ENCODE measurements at places on chromosomes 6 and 20.

- no peak for DNase-seq
Observed at GRCh38 chr20:16760431-16761304, 12.5 kb downstream of the OTOR start.

DNA sequence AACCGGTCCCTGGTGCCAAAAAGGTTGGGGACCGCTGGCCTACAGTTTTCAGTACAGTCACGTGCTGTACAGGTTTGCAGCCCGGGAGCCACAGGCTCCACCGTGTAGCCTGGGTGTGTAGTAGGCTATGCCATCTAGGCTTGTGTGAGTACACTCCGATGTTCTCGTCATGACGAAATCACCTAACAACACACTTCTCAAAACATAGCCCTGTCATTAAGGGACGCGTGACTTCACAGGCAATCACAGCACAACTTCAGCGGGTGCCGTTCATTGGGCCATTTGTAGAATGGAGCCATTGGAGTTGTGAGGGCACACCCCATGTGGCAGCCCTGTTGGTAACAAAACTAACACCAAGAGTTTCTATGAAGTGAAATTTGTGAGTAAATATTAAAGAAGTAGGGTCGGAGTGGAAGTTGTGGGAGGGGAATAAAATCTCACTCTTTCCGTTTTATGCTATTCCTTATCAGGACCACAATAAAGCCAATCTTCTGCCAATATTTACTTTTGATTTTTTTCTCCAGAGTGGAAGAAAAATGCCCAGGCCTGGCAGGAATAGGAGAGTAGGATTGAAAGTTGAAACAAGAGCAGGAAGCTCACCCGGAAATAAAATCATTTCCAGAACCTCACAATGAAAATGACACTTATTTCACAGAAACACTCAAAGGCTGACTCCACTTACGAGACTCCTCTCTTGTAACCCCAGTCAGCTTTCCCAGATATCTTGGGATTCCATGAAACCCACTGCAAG lies 63.7 kb upstream of the PTPN1 start:
- DNase-seq, result no peak

DNA sequence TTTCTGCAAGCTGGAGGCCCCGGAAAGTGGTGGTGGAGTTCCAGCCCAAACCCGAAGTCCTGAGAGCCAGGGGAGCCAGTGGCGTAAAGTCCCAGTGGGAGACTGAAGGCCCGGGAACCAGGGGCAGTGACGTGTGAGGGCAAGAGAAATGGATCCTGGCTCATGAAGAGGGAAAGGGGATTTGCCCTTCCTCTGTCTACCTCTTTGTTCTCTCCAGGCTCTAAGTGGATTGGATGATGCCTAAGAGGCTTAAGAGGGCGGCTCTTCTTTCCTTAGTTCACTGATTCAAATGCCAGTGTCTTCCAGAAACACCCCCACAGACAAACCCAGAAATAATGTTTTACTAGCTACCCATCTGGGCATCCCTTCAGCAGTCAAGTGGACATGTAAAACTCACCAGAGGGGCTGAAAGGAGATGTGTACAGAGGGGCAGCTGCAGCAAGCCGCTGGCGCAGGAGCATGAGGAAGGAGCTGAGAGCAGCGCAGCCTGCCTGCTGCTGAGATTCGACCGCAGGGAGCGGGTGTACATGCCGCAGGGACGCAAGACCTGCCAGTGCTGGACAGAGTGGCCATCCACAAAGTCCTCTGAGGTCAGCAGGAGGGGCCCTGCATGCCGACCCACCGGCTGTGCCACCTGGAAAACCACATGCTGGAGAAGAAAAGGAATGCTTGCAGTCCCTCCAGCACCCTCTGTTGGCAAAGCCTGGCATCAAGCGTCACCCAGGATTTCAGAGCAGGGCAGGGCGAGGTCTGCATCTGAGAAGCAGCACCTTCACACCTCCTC lies 29.5 kb downstream of the CDYL start:
- DNase-seq, result peak; percentile 52

- DNase-seq, result no peak
Observed at GRCh38 chr6:2988094-2988425, 11.6 kb upstream of the NQO2 start.

DNA sequence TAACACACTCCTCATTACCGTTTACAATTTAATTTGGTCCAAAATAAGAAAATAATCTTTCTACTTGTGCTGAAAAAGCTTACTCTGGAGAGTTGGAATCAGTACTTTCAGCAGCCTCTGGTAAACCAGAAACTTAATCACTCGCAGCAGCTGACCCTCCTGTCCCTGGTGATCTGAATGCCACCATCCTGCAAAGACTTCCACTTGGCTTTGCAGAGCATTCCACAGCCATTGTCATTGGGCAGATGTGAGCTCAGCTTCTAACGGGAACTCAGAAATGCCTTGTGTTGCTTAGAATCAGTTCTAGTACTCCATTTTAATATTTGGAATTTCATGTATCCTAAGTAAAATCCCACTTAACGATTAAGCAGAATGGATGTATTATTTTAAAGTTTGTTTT lies 59.7 kb downstream of the PHACTR1 start:
- no peak for DNase-seq

- peak; percentile 91 for DNase-seq
Observed at GRCh38 chr6:150866147-150866990, 867 bp downstream of the MTHFD1L start.

DNA sequence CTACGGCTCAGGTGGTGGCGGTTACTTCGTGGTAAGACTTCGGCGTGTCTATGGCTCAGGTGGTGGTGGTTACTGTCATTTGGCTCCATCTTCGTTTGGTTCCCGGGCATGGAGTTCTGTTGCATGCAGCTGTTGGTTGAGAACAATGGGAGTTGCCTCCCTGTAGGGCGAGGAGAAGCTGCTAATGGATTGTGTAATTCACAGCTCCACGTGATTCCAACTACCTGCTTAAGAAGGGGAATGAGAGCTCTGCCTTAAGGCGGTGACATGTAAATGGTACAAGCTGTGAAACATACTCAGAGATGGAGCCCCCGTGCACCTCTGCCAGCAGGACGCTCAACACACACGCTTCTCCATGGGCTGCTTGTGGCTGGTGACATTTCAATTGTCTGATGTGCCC lies 12.4 kb upstream of the DACT2 start:
- DNase-seq, result no peak

DNA sequence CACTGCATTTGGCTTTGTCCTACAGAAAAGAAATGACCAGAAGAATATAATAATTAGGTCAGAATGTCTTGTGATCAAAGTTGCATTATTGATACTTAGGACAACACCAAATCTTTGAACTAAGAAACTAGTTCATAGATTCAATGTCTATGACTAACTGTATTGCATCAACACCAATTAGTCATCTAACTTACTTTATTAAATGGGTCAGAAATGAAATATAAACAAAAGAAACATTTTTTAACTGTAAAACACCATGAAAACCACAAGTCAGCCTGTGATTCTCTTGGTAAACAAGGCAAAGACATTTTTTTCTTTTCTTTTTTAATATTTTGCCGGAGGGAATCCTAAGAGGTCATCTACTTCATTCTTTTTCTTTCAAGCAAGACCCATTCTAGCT lies 114.1 kb upstream of the HDDC2 start:
- DNase-seq, result no peak

Data from nephron progenitor cell (in vitro differentiated cells).